ENCODE measurements at places on chromosomes 6 and 20.

DNA sequence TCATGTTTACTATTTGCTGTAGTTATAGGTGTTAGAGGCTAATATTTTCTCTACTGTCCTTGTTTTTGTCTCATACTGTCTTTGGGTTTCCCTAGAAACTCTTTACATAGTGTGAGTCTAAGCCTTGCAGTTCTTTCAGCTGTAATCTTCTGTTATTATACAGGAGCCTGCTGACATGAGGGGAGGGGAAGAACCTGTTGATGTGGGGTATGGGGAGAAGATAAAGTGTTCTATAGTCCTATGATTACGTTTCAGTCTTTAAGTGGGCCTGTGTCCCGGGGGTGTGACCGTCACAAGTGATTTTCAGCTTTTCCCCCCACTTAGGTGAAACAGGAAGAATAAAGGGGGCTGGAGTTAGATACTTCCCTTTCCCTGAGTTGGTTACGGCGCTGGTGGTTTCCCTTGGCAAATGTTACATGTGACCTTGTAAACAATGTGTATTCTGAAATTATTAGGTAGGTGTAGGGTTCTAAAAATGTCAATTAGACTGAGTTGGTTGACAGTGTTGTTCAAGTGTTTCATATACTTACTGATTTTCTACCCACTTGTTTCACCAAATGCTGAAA lies 41.3 kb downstream of the REV3L start:
- DNase-seq, result peak; percentile 38

- no peak for DNase-seq
Measured at GRCh38 chr20:49909499-49910339, 5.6 kb downstream of the SPATA2 start.

GRCh38 chr6:154167126-154167525 lies 128.1 kb downstream of the OPRM1 start:
- DNase-seq, result no peak

- DNase-seq, result peak; percentile 55
Measured at GRCh38 chr6:154276810-154277628, 79.6 kb downstream of the IPCEF1 start.

DNA sequence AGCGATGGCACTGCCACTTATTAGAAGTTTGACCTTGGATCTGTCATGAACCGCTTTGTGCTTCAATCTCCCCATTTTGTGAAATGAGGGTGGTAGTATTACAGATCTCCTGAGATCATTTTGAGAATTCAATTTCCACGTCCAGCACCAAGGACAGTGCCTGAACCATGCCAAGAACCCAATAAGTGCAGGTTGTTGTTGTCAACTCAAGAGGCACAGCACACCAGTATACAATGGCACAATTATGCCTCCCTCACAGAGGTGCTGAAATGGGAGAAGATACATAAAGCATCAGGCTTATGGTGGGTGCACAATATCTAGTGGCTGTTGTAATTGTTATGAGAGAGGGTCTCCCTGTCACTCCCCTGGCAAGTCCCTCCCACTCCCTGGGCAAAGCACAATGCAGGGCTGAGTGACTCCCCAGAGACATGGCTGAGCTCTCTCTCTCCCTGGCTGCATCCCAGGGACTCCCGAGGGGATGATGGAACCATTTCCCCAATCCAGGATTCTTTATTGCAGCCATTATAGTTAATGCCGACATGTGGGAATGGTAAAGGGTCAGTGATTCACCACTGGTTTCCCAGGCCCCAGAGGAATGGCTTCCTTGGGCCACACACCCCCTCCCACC lies 78.7 kb downstream of the CDH22 start:
- no peak for DNase-seq

GRCh38 chr20:62929051-62929538 lies 2.8 kb upstream of the DIDO1 start:
- DNase-seq, result peak; percentile 85

DNA sequence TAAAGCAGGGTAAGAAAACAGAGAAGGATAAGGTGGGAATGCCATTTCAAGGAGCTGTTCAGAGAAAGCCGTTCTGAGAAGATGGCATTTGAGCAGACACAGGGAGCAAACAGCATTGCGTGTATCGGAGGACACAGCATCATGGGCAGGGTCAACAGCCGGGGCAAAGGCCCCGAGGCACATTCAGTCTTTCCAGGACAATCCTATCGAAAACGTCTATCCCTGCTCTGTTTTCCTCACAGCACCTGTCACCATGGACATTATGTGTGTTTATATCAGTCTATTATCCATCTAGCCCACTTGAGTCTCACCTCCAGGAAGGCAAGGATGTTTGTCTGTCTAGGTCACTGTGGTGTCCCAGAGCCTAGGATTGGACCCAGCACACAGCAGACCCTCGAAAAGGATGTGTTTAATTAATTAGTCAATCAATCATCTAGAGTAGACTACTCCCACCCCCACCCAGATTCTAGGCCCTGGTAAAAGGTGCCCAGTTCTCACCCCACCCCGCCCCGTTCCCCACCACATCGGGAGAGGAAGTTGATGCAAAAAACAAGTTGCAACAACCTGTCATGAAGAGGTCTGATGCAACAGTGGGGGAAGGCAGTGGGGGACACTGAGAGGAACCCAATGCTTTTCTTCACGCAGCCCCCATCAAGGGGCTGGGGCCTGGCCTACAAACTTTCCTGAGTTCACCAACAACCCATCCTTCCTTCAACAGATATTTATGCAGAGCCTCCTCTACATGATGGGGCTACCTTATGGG lies 66.6 kb downstream of the PREX1 start:
- no peak for DNase-seq

- no peak for DNase-seq
Measured at GRCh38 chr6:148557796-148558321, 189.0 kb upstream of the UST start.

DNA sequence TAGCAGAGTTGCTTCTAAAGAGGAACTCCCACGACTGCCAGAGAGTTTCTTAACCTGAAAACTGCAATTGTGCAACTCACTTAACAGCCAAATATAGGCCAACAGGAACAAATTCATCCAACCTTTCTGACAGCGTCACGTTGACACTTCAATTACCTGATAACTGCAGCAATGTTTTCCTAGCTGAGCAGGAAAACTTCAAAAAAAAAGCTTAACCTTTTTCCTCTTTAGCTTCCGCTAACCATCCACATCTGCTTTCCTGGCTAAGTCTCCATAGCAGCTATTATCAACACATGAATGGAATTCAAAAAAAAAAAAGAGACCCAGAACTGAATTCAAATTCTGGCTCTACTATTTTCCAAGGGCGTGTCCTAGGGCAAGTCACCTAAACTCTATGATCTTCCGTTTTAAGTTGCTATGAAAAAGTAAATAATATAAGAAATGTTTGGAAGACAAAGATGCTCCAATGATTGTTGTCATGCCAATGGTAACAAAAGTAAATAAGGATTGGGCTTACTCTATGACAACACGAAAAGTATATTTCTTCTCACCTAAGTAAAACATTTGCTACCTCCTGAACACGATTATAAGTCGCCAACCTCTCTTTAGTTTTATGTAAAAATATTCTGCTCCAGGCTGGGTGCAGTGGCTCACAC lies 524.6 kb upstream of the JARID2 start:
- no peak for DNase-seq

- no peak for DNase-seq
Measured at GRCh38 chr6:13294499-13295069, 33.8 kb downstream of the TBC1D7 start.

DNA sequence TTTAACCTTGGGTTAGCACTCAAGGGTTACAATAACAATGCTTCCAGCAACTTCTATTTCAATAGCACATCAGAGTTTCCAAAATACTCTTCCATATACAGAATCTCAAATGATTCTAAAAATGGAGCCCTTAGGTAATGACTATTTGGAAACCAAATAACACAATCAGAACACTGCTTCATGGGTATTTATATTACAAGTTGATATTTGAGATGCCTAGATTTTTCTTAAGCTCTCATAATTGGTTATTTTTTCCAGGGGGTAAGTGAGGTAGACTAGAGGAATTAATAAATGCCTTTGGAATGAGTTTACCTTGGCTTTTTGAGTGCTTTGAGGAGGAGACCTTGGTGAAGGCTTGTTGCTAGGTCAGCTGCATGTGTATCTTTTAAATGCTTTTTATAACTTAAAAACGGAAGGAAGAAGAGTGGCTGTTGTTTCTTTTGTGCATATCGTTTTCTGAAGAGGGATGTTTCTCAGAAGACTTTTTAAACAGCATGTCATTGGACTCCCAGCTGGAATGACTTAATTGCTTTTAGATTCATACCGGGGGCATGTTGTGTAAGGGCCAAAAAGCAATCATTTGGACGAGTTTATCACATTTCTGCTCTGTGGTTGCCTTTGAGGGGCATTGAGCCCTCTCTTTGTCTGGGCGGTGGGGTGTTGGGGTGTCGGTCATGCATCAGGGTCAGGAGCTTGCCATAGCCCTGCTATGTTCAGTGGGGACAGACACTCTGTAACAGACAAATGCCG lies 186.0 kb downstream of the DTNBP1 start:
- DNase-seq, result no peak

GRCh38 chr6:159043251-159043650 lies 1.5 kb downstream of the TAGAP start:
- DNase-seq, result no peak

GRCh38 chr20:63434599-63435378 lies 37.7 kb downstream of the KCNQ2 start:
- DNase-seq, result peak; percentile 92

GRCh38 chr20:44997171-44997570 lies 30.9 kb downstream of the STK4 start:
- DNase-seq, result no peak

DNA sequence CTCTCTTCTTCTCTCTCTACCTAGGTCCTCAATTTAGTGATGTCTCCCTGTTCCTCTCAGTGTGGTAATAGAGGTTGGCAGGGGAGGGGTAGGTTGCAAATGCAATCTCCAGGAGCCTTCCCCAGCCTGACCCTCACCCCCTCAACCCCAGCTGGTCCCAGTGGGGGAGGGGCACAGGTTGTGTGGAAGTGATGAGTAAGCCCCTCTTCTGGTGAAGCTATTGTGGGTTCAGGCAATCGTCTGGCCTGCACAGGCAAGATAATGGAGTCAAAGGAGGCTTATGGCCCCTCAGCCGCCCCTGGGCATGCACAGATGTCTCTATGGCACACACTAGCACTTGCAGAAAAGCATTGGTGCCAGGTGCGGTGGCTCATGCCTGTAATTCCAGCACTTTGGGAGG lies 10.8 kb upstream of the ADA start:
- DNase-seq, result no peak

- DNase-seq, result no peak
Measured at GRCh38 chr20:25070821-25071473, 11.0 kb downstream of the VSX1 start.
